ENCODE measurements at places on chromosomes 3 and 15. TPM values are rescaled to one million over a fixed set of nuclear protein-coding genes. Genes with fewer than 3 reads are reported as not detected.

The C2CD4A gene
- 0.67 TPM for total RNA-seq

The GCNT3 gene
- total RNA-seq: not detected

The AMT gene
- total RNA-seq: 2.5 TPM

The SLC2A2 gene
- total RNA-seq: not detected

The RHOV gene
- 0.41 TPM for total RNA-seq

DNA sequence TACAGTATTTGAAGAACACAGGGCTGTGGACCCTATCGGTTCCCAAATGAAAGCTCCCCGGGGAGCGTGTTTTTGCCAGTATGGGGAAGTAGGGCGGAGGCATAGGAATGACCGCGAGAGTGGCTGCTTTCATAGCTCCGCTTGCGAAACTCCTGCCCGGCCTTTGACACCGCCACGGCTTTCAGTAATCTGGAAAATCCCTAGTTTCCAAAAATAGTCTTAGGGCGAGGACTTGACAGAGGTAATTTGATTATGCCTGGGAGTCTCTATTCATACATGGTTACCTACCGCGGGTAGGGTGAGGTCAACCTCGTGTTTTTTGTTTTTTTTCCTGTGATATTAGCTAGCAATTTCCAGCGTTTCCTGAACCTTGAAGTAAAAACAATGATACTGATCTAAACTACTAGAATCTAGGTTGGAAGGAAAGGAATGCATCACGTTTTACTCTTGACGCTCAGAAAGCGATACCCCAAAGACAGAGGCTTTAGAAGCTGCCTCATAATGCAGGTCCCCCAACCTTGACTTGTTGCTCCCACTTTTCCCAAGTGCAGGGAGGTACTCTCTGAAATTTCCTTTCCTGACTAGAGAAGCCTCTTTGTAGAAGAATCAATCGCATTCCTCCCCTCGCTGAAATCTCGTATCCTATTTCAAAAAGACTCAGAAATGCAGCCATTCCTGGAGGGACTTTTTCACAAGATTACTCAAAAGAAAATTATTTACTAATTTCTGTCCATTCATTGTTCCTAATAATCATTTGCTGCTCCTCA lies 894 bp upstream of the CCNL1 start:
- no peaks in the 10 kb centered on the region for H3K27me3 ChIP-seq
- peak overlapping the region; percentile 97 for H3K4me3 ChIP-seq
- peaks cover 39% of the 10 kb centered on the region for H3K4me1 ChIP-seq
- peak overlapping the region; percentile 99 for H3K27ac ChIP-seq
- peaks cover 57% of the 10 kb centered on the region for H3K36me3 ChIP-seq
- peak; percentile 76 for DNase-seq

DNA sequence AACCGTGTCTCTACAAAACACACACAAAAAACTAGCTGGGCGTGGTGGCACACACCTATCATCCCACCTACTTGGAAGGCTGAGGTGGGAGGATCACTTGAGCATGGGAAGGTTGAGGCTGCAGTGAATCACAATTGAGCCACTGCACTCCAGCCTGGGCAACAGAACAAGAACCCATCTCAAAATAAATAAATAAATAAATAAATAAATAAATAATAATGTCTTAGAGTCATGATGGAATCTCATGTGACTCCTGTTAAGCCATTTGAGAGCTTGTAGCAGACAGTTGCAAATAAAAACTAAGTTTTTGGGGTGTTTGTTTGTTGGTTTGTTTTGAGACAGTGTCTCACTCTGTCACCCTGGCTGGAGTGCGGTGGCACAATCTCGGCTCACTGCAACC lies 33.2 kb downstream of the SLC12A1 start:
- H3K27me3 ChIP-seq: peaks cover 5% of the 10 kb centered on the region
- H3K27ac ChIP-seq: no peak overlapping the region
- H3K4me1 ChIP-seq: no peaks in the 10 kb centered on the region
- H3K4me3 ChIP-seq: no peak overlapping the region
- H3K36me3 ChIP-seq: no peaks in the 10 kb centered on the region

GRCh38 chr3:71614426-71614825 lies 30.9 kb upstream of the FOXP1 start:
- no peak overlapping the region for H3K27ac ChIP-seq
- H3K36me3 ChIP-seq: peaks cover 7% of the 10 kb centered on the region
- H3K4me3 ChIP-seq: no peak overlapping the region
- H3K4me1 ChIP-seq: peaks cover 9% of the 10 kb centered on the region

DNA sequence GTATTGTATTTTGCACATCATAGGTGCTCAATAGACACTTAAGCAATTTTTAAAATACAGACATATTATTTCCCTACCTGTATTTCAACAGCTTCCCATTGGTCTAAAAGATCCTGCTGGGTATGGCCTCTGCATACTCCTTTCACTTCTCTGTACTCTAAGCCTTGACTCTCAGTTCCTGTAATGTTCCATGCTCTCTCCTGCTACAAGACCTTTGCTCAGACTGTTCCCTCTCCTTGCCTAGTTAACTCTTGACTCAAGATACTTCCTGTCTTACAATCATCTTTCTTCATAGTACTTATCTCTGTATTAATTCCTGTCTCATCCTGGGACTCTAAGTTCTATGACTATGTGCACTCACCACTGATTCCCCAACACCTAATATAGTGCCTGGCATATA lies 1.7 kb downstream of the SCN11A start:
- H3K4me3 ChIP-seq: no peak overlapping the region
- DNase-seq: no peak
- no peaks in the 10 kb centered on the region for H3K27me3 ChIP-seq
- H3K36me3 ChIP-seq: no peaks in the 10 kb centered on the region
- peak overlapping the region; percentile 40 for H3K27ac ChIP-seq
- H3K4me1 ChIP-seq: peaks cover 37% of the 10 kb centered on the region

DNA sequence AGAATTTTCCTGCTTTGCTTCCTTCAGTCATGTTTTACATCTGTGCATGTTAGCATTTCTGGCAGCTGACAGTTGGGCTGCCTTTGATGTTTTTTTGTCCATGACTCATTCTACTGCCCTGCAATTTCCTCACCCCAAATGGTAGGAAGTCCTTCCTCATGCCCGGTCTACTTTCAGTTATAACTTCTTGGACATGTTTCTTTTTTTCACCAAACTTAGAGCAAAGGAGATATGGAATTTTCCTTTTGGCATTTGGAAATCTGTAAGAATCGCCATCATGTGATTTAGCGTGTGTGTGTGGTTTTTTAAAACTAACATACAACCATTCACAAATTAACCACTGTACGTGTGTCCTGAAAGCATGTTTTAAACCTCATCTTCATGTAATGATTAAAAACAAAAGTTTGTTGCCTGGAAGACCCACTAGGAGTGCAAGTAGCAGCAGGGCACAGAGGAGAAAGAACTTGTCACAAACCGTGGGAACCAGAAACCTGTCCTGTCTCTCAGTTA lies 430.7 kb upstream of the CFAP20DC start:
- peak overlapping the region; percentile 6 for H3K27ac ChIP-seq
- H3K27me3 ChIP-seq: no peaks in the 10 kb centered on the region
- DNase-seq: peak; percentile 20
- peaks cover 10% of the 10 kb centered on the region for H3K4me1 ChIP-seq
- H3K4me3 ChIP-seq: peak overlapping the region; percentile 14
- no peaks in the 10 kb centered on the region for H3K36me3 ChIP-seq

DNA sequence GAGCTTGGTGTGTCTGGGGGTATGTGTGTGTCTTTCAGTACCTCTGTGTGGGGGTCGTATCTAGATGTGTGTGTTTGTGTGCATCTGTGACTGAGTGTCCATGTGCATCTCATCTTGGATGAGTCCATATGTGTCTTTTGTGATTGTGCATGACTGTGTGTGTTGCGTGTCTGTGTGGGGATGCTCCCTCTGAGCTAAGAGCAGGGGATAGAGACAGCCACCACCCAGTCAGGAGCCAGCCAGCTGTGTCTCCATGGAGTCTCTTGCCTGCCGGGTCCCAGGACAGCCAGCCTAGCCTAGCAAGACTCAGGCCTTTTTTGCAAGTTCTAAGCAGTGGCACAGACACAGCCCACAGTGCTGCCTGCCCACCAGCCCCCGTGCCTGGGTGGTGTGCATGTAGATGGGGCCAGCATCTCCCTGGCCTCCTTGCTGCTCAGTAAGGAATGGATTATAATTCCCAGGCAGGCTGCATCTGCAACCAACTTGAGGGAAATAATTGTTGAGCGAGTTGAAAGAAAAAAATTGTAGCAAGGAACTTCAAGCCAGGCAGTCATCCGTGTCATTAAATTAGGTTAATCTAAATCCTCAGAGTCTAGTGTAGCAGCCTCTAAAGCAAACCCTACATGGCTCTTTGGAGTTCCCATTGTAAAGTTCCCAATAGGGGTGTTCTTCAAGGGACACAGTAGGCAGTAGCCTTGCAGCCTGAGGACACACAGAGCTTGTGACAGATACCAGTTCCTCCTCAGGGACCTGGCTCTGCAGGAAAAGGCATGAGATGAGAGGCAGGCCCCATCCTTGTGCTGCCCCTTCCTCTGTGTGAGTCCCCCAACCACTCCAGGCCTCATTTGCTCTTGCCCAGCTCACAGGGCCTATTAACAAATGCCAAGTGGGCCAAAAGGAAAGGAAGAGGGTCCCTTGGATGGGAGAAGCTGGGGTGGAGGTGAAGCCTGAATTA lies 35.9 kb upstream of the MRPS22 start:
- no peak overlapping the region for H3K4me3 ChIP-seq
- DNase-seq: no peak
- no peak overlapping the region for H3K27ac ChIP-seq
- no peaks in the 10 kb centered on the region for H3K36me3 ChIP-seq

- H3K4me3 ChIP-seq: no peak overlapping the region
- no peaks in the 10 kb centered on the region for H3K4me1 ChIP-seq
Measured at GRCh38 chr3:160928183-160928726, 172.2 kb downstream of the PPM1L start.

DNA sequence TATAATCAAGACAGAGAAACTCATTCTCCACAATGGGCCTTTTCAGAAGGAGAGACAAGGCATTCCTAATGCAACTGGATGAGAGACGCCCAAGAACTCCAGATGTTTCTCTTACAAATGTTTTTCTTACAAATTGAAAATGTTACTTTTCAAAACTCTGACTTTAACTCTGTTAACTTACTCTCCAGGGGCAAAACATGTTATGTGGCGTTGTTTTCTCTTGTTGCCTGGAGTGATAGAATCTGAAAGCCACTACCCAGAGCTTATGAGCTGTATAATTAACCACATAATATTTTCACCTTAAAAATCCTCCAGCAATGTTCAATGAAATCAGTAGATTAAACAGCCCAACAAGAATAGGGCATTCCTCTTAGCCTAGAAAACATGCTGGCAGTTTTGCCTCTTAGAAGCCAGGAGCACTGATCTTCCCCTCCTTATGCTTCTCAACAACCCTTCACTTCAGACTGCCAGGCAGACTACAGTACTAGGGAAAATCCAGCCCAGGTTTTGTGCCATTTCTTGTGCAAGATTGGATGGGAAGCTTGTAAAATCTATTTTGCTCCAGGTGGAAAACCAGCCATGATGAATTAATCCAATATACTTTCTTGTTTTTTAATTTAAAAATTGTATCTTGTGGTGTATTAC lies 186.7 kb upstream of the GADL1 start:
- peaks cover 12% of the 10 kb centered on the region for H3K4me1 ChIP-seq
- H3K4me3 ChIP-seq: no peak overlapping the region
- H3K36me3 ChIP-seq: no peaks in the 10 kb centered on the region
- H3K27ac ChIP-seq: no peak overlapping the region
- no peaks in the 10 kb centered on the region for H3K27me3 ChIP-seq

DNA sequence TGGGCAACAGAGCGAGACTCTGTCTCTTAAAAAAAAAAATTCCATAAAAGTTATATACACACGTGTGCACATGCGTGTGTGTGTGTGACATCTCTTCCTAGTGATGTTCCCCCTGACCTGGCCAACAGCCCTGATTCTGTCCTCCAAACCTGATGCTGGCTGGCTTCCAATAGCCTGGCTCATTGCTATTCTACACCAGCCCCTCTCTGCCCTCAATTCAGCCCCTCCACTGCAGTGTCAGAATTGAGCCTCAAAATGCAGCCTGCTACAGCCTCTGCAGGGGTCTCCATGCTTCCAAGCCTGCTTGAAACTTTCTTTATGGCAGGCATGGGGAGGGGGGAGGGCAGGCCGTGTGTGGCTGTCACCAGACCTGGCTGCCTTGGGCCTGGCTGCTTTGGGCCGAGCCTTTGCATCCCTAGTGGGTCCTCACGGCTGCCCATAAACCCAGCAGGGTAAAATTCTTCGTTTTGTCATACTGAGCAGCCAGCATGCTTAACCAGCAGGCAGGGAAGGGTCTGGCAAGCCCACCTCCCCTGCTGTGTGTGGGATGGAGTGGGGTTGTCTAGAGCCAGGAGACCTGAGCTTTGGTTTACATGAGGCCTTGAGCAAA lies 22.7 kb upstream of the DOCK3 start:
- DNase-seq: no peak
- peak overlapping the region; percentile 22 for H3K27ac ChIP-seq
- no peak overlapping the region for H3K4me3 ChIP-seq

- H3K4me3 ChIP-seq: no peak overlapping the region
- H3K27me3 ChIP-seq: peaks cover 2% of the 10 kb centered on the region
- H3K27ac ChIP-seq: no peak overlapping the region
- no peaks in the 10 kb centered on the region for H3K4me1 ChIP-seq
- H3K36me3 ChIP-seq: no peaks in the 10 kb centered on the region
- DNase-seq: no peak
Measured at GRCh38 chr15:56553486-56553885, 88.5 kb upstream of the MNS1 start.

DNA sequence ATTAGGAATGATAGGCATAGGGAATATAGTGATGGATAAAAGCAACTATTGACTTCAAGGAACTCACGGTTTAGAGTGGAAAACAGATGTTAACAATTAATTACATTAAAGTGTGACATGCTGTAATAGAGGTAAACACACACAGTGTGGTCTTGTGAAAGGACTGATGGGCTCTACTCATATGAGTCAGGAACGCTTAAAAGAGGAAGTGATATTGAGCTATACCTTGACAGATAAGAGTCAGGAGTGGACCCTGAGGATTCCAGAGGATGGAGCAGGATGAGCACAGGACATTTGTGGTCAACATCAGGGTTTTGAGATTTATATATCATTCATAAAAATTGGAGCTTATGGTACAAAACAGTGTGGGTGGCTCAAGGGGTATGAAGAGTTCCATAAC lies 11.0 kb downstream of the EXOG start:
- H3K27ac ChIP-seq: no peak overlapping the region
- no peaks in the 10 kb centered on the region for H3K27me3 ChIP-seq
- peaks cover 32% of the 10 kb centered on the region for H3K36me3 ChIP-seq
- no peaks in the 10 kb centered on the region for H3K4me1 ChIP-seq
- DNase-seq: no peak

- no peak for DNase-seq
- no peak overlapping the region for H3K4me3 ChIP-seq
- peaks cover 14% of the 10 kb centered on the region for H3K36me3 ChIP-seq
- H3K4me1 ChIP-seq: peaks cover 12% of the 10 kb centered on the region
Measured at GRCh38 chr15:89070197-89071124, 17.8 kb upstream of the ABHD2 start.

- H3K4me3 ChIP-seq: no peak overlapping the region
- H3K27me3 ChIP-seq: no peaks in the 10 kb centered on the region
- no peaks in the 10 kb centered on the region for H3K36me3 ChIP-seq
- no peak for DNase-seq
Measured at GRCh38 chr15:71777216-71777943, 33.0 kb upstream of the NR2E3 start.

GRCh38 chr15:40836020-40836419 lies 7.5 kb upstream of the PPP1R14D start:
- no peaks in the 10 kb centered on the region for H3K27me3 ChIP-seq
- no peaks in the 10 kb centered on the region for H3K4me1 ChIP-seq
- H3K4me3 ChIP-seq: no peak overlapping the region
- H3K27ac ChIP-seq: no peak overlapping the region
- no peaks in the 10 kb centered on the region for H3K36me3 ChIP-seq
